SK-N-DZ (cell line): ENCODE measurements at places on chromosomes 3 and 15.

DNA sequence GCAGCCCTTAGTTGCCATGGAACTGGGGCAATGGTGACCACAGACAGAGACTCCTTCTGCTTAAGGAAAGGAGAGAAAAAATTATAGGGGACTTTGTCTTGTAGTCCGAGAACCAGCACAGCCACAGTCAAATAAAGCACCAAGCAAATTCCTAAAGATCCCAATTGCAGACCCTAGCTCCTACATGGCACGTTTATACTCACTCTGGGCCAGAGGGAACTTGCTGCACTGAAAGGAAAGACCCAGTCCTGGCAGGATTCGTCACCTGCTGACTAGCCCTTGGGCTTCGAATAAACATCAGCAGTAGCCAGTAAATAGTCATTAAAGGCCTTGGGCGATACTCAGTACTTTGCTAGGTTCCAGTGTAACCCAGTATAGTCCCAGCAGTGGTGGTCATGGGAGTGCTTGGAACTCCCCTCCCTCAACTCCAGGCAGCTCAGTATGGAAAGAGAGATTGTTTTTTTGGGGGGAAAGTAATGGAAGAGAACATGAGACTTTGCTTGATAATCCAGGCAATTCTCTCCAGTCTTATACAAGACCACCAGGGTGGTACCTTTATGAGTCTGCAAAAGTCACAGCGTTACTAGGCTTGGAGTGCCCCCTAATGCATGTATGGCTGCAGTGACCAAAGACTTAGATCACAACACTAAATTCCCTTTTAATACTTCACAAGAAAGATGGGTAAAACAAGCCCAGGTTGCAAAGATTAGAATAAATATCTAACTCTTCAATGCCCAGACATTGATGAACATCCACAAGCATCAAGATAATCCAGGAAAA is 66.4 kb upstream of the AGTR1 start:
- peak; percentile 13 for DNase-seq

- DNase-seq = no peak
Observed at GRCh38 chr3:147812186-147812911, 403.2 kb downstream of the ZIC1 start.

- DNase-seq = no peak
Observed at GRCh38 chr3:171873580-171873979, 30.4 kb downstream of the TMEM212 start.

GRCh38 chr15:76160426-76161152 is 100.8 kb downstream of the TMEM266 start:
- no peak for DNase-seq

DNA sequence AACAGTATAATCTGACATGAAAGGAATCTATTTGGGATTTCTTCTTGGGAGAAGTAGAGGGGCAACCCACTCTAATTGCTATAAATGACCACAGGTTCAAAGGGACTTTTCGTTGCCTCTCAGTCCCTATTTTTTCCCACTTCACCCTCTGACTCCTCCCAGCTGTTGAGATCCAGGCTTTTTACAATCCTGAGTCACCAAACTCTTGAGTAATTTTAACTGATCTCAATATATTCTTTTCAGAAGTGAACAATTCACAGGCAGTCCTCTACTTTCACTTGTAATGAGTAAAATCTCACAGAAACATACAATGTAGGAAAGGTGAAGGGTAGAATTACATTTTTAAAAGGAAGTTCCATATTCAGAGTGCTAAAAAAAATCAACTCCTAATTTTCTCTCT is 44.6 kb downstream of the EIF4E3 start:
- DNase-seq = no peak

DNA sequence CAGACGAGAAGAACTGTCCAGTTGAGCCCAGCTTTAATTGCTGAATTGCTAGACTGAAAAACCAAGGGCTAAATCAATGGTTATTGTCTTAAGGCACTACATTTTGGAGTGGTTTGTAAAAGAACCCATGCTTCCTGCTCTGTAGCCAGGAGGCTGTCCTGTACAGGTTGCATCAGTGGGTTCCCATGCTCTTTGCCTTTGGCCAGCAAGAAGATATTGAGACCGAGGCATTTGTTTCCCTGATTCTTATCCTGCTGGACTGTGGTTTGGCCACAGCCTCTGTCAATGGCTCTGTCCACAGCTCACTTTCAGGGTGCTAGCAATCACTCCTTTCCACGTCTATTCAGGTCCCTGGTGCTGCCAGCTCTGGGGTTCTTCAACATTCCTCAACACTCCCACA is 89.6 kb downstream of the FAM43A start:
- DNase-seq = no peak

- no peak for DNase-seq
Observed at GRCh38 chr15:81060907-81061306, 60.2 kb downstream of the TLNRD1 start.

DNA sequence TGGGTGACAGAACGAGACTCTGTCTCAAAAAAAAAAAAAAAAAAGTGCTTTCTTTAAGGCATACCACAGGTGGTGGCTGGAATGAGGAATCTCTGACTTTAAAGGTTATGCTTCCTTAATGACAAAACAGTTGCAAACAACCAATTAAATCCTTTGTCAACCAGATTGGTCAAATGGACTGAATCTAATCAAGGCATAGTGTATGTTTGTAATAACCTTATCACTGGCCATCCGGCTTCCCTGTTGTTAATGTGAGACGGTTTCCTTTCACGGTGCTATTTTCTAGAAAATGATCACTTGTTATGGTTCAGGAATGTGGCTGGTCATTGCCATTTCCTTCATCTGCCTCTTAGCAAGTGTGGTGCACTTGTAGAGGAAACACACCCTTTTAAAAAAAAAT is 75.9 kb downstream of the FLNB start:
- DNase-seq = no peak

DNA sequence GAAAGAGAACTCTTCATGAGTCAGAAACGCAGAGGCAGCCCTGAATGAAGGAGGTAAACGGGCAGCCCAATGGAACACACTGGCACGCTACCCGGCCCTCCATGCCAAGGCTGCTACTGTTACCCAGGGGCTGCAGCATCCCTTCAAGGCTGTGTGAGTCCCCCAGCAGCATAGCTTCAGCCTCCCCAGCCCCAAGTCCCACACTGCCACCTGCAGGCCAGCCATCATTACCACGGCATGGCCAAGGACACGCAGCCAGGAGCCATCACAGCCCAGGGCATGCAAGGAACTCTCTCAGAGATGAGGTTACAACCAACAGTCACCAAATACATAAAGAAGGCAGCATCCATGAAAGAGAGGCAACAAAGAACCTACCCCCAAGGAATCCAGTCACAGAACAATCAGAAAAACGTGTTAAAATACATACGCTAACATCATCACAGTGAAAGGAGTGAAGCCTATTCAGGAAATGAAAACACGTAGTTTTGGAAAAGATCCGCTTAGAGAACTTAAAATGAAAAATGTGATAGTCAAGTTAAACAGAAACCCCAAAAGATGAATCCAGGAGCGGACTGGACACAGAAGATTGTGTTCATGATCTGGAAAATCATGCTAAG is 22.4 kb downstream of the PLA2G4F start:
- peak; percentile 52 for DNase-seq

DNA sequence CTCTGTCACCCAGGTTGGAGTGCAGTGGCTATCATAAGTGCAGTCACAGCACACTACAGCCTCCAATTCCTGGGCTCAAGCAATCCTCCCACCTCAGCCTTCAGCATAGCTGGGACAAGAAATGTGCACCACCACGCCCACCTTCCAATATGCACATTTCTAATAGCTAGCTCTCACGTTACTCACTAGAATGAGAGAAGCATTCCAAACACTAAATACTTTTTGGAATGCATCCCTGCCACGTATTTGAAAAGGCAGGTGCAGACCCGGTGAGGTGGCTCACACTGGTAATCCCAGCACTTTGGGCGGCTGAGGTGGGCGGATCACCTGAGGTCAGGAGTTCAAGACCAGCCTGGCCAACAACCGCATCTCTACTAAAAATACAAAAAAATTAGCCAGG is 7.6 kb upstream of the TCF12 start:
- DNase-seq = no peak

DNA sequence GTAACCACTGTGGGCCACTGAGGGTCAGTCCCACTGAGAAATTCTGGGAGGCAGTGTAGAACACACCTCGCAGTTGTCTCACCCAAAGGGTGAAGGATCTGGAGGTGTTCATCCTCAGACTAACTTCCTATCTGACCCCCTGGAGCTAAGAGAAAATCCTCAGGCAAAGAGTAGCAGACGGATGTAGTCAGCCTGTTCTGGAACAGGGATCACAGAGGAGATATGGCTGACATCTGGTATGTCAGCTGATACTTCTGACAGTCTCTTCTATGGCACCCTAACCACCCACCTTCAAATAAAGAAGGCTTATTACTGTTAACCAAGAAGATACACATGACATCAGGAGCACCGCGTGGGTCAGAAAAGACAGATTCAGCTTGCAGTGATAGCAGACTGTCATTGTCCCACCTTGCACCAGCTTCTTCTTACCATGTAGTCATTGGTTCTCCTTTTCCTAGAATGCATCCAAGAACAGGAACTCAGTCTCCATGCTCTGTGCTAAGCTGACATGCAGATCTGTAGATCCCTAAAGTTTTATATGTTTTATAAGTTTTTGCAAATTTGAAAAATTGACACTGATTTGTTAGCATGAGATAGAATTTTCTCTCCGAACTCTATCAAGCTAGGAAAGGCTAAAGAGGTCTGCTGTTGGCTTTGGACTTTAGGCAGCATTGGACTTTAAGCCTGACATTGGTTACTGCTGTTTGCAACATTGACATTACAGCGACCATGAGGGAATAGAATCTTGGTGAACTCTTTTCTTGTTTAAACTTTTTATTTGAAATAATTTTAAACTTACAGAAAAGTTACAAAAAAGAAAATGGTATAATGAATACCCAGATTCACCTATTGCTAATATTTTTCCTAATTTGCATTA is 60.4 kb downstream of the KBTBD12 start:
- no peak for DNase-seq

- DNase-seq = no peak
Observed at GRCh38 chr3:187207062-187207461, 9.8 kb downstream of the RTP1 start.

DNA sequence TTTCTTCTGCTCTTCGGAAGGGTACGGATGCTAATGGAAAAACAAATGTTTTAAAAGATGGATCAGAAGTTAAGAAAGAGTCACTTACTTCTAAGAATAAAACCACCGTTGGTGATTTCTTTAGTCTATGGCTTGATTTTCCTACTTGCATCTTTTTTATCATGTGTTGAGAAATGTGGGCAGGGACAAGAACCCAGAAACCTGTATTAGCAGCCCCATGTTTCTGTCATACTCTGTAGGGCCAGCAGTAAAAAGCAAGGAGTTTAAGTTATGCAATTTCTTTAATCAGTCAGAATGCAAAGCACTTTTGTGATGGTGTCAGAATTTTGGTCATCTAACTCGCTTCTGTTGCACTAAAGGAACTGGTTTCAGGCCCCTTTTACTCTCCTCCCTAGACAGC is 150.0 kb downstream of the MEIS2 start:
- no peak for DNase-seq

GRCh38 chr3:101884776-101885175 is 35.5 kb downstream of the NFKBIZ start:
- no peak for DNase-seq

DNA sequence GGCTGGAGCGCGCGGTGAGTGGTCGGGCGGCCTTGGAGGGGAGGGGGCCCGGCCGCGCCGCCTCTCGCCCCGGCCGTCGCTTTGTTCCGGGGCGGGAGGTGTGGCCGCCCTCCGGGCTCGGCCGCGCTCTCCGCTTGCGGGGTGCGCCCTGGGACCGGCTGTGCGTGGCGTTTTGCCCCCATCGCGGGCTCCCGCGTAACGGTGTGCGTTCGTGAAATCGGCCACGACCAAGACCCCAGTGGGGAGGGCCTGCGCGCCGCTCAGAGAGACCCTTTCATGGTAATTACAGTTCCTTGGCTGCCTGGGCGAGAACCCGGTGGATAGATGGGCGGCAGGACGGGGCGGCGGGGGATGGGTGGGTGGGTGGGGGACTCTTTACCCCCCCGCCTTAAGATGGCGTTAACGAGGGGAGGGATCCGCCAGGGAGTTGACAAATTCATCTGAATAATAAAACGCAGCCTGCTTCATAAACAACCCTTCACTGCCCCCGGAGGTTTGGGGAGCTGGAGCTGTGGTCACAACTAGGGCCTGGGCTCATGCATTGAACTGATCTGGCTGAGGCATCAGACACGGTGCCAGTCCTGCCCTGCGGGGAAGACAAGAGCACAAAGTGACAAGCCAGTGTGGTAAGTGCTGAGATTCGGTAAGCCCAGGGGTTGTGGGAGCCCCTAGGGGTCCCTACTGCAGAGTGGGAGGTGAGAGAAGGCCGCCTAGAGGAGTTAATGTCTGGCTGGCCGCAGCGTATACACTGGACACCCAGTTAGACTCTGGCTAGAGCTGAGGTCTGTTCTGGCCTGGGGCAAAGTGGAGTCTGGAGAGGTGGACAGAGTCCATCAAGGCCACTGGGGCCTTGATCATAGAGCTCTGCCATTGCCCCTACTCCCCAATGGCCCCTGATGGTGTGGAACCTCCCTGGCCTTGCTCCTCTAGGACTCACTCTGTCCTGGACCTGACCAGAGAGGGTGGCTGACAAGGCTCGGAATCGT is 668 bp downstream of the MRAS start:
- peak; percentile 38 for DNase-seq

- no peak for DNase-seq
Observed at GRCh38 chr3:126914226-126914625, 68.7 kb upstream of the PLXNA1 start.

GRCh38 chr15:62491642-62492041 is 326.6 kb upstream of the C2CD4B start:
- no peak for DNase-seq

DNA sequence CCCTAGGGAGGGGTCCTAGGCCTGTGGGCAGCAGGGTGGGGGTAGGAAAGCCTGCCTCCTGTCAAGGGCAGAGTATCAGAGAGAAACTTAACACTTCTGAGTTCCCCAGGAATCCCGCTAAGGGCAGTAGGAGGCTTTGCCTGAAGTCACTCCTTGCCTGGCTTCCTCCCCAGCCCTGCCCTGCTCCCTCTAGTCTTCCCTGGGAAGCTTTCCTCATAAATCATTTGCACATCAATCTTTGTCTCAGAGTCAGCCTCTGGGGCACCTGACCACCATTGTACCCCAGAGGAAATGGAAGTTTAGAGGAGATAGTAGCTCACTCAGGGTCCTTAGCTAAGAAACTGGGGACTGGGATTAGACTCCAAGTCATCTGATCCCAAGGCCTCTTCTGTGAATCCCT is 129.4 kb upstream of the TLE3 start:
- no peak for DNase-seq

GRCh38 chr3:152843955-152844354 is 9.0 kb downstream of the P2RY1 start:
- DNase-seq = no peak

- no peak for DNase-seq
Observed at GRCh38 chr15:98942431-98942830, 65.2 kb downstream of the PGPEP1L start.

DNA sequence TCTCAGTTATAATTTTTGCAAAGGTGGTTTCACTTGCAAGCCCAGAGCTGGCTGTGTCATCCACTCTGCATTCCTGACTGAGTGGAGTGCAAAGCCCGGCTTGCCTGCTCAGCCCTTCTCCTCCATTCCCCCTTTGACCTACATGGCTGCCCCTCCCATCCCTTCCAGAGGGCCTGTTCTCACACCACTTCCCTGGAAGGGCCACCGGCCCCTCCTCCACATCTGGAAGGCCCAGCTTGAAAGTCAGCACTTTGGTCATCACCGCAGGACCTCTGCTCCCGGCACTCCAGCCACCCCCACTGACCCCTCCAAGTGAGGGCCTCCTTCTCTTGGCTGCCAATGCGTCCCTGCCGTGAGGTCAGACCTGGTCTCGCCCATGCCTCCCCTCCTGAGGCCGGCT is 74.1 kb upstream of the RNF7 start:
- DNase-seq = no peak

- DNase-seq = no peak
Observed at GRCh38 chr3:64188810-64189560, 36.3 kb downstream of the PRICKLE2 start.

GRCh38 chr3:193498215-193498614 is 56.5 kb downstream of the ATP13A4 start:
- DNase-seq = no peak
